Activated CD8-positive, alpha-beta memory T cell treated with anti-CD3 and anti-CD28 coated beads, Interleukin-2, amount 50 U/mL, for 48 hours (primary cell): ENCODE measurements at places on chromosomes 5 and 9.

GRCh38 chr5:157550663-157551062 is 24.9 kb downstream of the ADAM19 start:
- DNase-seq, result no peak

DNA sequence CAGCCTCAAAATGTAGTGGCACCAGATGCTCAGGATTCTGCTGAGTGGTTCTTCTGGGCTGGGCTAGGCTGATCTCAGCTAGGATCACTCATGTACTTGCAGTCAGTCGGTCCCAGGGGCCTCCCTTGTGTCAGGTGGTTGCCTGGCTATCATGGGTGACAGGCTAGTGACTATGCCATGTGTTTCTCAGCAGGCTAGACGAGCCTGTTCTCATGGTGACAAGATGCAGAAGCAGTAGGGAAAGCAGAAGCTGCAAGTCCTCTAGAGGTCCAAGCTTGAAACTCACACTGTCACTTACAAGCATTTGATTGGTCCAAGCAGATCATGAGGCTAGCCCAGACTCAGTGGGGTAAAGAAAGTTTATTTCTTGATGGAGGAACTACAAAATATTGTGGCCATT is 15.2 kb upstream of the KCNMB1 start:
- no peak for DNase-seq

DNA sequence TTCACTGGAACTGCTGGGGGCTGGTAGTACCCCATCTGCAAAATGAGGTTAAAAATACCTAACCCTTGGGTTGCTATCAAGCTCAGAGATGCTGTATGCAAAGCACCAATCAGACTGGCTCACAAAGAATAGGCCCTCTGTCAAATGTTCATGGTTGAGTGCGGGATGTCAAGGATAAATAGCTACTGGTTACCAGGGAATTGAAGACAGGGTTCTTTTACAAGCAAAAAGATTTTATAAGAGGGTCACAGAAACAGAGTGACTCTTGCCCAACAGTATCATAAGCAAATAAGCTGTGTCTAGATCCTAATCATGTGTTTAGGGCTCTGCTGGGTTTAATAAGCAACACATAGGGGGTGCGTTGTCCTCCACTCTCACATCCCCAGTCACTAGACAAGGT is 11.9 kb downstream of the SYK start:
- no peak for DNase-seq

GRCh38 chr5:93790401-93790800 is 49.0 kb upstream of the POU5F2 start:
- DNase-seq, result no peak

- DNase-seq, result no peak
Measured at GRCh38 chr9:128082151-128082550, 14.1 kb downstream of the SLC25A25 start.

- DNase-seq, result no peak
Measured at GRCh38 chr5:39376293-39376714, 12.0 kb upstream of the C9 start.
